ENCODE measurements at places on chromosomes 1 and 21. TPM values are rescaled to one million over a fixed set of nuclear protein-coding genes. Genes with fewer than 3 reads are reported as not detected.
A peak's percentile ranks its signal among the peaks of the same experiment; 100 is the strongest.

CYP4Z1 gene
- 0.25 TPM for polyA plus RNA-seq

AMPD1 gene
- polyA plus RNA-seq, result not detected

LIN9 gene
- polyA plus RNA-seq, result 11.5 TPM

TAS1R3 gene
- 0.57 TPM for polyA plus RNA-seq

KRTAP13-2 gene
- polyA plus RNA-seq, result not detected

GRCh38 chr1:205812271-205812877, 624 bp downstream of the SLC41A1 start:
- no peak for DNase-seq

GRCh38 chr1:238252033-238252802, 361.5 kb upstream of the ZP4 start:
- peak; percentile 36 for DNase-seq

DNA sequence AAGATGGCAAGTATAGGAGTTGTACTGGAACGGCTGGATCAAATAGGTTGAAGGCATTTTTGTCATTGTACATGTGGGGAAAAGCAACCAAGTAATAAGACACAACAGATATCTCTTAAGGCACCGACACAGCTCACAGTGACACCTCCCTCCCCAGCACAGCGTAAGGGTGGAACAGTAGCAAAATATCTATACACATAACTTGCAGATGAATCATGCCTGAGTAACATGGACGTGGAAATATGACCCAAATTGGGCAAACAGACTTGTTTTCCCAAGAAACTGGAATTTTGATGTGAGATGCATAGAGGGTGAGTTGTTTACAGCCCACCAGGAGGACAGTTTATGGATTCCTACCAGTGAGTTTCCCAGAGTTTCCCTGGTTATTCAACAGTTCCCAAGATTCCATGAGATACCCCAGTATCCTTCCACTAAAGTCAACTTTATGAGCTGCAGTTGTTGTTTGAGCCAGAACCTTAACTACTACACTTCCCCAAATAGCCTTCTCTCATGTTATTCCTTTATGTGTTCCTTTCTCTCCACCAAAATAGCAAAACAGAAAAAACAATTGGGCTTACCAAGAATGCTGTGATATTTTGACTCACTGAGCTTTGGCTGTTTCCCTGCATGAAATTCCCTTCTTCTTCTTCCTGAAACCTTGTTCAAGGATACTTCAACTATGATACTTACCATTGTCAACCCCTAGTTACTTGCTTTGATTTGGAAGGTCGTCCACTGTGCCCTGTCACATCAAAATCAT, 7.1 kb upstream of the DR1 start:
- no peak for DNase-seq

- no peak for DNase-seq
Observed at GRCh38 chr21:40474513-40474912, 372.4 kb downstream of the DSCAM start.

DNA sequence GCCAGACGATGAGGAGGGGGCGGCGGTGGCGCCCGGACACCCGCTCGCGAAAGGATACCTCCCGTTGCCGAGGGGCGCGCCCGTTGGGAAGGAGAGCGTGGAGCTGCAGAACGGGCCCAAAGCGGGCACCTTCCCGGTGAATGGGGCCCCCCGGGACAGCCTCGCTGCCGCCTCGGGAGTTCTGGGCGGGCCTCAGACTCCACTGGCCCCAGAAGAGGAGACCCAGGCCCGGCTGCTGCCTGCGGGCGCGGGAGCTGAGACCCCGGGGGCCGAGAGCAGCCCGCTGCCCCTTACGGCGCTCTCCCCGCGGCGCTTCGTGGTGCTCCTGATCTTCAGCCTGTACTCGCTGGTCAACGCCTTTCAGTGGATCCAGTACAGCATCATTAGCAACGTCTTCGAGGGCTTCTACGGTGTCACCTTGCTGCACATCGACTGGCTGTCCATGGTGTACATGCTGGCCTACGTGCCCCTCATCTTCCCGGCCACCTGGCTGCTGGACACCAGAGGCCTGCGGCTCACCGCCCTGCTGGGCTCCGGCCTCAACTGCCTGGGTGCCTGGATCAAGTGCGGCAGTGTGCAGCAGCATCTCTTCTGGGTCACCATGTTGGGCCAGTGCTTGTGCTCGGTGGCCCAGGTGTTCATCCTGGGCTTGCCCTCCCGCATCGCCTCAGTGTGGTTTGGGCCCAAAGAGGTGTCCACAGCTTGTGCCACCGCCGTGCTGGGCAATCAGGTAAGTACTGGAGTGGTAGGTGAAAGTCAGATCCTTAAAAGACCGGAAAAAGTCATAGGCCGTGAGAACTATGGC, 588 bp downstream of the FLVCR1 start:
- DNase-seq, result peak; percentile 46
